ENCODE measurements at places on chromosomes 12 and 14. TPM values are rescaled to one million over a fixed set of nuclear protein-coding genes. Genes with fewer than 3 reads are reported as not detected.
A peak's percentile ranks its signal among the peaks of the same experiment; 100 is the strongest.

GALNT9 gene
- total RNA-seq: 0.17 TPM

LBHD2 gene
- not detected for total RNA-seq

SRSF9 gene
- 56.6 TPM for total RNA-seq

- H3K4me3 ChIP-seq: no peak overlapping the region
- peaks cover 13% of the 10 kb centered on the region for H3K4me1 ChIP-seq
- H3K27me3 ChIP-seq: no peaks in the 10 kb centered on the region
- DNase-seq: no peak
- H3K36me3 ChIP-seq: peaks cover 41% of the 10 kb centered on the region
These were observed 49.9 kb upstream of the LTBP2 start for GRCh38 chr14:74661726-74662450.

- H3K27ac ChIP-seq: no peak overlapping the region
- no peaks in the 10 kb centered on the region for H3K27me3 ChIP-seq
- no peaks in the 10 kb centered on the region for H3K4me1 ChIP-seq
- peak; percentile 17 for DNase-seq
- no peak overlapping the region for H3K4me3 ChIP-seq
These were observed 49.9 kb upstream of the DYRK2 start for GRCh38 chr12:67598598-67598997.

- H3K4me1 ChIP-seq: peaks cover 15% of the 10 kb centered on the region
- no peaks in the 10 kb centered on the region for H3K36me3 ChIP-seq
- no peak for DNase-seq
- H3K27me3 ChIP-seq: no peaks in the 10 kb centered on the region
These were observed 161.7 kb upstream of the PARP11 start for GRCh38 chr12:4034921-4035320.

DNA sequence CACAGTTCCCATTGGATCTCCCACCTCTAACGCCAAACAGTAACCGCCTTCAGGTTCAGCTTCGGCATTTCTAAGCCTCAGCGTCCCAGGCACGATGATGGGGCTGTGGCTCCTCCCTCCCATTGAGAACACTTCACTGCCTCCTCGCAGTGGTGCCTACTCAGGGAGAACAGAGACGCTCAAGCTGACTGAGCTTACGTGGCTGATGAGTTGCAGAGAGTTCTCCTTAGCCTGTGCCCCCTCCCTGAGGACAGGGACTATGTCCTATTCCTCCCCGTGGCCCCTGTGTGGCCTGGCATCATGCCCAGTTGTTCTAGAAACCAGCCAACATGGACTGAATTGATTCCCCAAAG lies 87.0 kb downstream of the ITPK1 start:
- H3K36me3 ChIP-seq: no peaks in the 10 kb centered on the region
- no peak overlapping the region for H3K27ac ChIP-seq
- no peak for DNase-seq
- H3K4me3 ChIP-seq: no peak overlapping the region
- H3K27me3 ChIP-seq: no peaks in the 10 kb centered on the region
- peaks cover 47% of the 10 kb centered on the region for H3K4me1 ChIP-seq

DNA sequence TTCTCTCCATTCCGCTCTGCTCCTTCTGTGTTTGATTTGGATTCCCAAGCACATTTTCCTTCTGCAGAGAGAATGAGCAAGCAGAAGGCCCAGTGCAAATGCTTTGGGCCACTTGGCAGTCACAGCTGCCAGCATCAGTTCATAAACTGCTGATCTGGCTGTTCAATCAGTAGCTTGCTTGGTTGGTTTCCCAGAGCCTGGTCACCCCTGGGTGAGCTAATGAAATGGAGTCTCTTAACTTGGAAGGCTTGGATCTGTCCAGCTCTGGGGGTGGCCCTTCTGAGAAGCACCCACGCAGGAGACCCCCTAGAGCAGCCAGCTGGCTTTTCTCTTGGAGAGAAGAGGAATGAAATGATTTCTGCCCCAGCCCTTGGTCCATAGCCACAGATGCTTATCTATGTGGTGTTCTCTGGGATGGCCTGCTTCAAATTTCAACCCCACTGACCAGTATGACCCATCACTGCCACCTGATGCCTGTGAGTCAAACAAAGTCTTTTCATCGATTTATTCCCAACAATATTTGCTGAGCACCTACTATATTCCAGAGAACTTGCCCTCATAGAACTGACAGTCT lies 30.3 kb downstream of the FAIM2 start:
- no peak overlapping the region for H3K4me3 ChIP-seq
- H3K27me3 ChIP-seq: no peaks in the 10 kb centered on the region
- no peak for DNase-seq
- no peaks in the 10 kb centered on the region for H3K36me3 ChIP-seq
- no peak overlapping the region for H3K27ac ChIP-seq
- peaks cover 15% of the 10 kb centered on the region for H3K4me1 ChIP-seq

DNA sequence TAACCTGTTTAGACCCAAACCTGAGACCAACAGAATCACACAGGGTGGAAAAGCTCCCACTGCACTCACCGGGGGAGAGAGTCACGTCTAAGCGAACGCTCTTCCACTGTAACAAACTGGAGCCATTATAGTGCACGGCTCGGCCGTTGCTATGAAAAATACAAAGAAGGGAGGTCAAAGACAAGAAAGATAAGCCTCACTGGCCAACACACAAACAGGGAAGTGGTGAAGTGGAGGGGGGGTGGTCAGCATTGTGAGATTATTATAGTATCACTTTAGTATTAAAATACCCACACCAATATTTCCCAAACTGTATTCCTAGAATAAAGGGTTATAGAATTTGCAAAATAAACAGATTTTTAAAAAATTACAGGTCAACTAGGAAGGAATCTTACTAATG lies 90.9 kb downstream of the TRAFD1 start:
- peaks cover 98% of the 10 kb centered on the region for H3K36me3 ChIP-seq
- no peak overlapping the region for H3K4me3 ChIP-seq
- no peak for DNase-seq
- no peak overlapping the region for H3K27ac ChIP-seq

DNA sequence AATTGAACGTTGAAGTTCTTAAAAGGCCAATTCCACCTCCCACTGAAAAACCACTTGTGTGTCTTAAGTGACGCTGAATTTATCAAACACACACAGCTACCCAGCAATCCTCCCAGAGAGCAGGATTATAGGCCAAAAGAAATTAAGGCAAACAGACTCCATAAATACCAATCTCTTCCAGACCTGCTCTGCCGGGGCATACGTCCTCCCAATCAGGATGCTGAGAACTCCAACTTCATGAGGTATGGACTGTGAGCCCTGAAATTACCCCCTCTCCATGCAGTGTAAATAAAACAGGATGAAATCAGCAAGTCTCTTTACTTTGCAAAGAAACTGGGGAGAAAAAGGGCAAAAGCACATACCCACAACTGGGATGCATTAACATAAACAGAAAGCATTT lies 265.2 kb downstream of the KSR2 start:
- H3K27ac ChIP-seq: no peak overlapping the region
- H3K4me3 ChIP-seq: no peak overlapping the region
- DNase-seq: no peak

DNA sequence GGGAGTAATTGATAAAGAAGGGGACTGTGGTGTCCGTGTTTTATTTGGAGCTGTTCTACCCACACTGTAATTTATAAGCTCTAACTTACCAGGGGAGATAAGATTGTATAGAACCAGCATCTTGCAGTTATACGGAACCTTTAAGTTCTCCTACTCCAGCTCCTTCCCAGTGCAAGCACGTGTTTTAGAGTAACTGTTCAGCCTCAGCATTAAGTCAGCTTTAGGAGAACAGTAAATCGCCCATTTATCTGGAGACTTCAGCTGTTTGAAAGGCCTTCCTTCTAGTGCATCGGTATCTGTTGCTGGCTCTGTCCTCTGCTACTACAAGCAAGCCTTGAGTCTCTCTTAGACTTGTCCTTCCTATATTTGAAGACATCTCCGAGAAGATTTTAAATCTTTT lies 95.6 kb downstream of the ETV6 start:
- DNase-seq: no peak
- no peaks in the 10 kb centered on the region for H3K27me3 ChIP-seq
- no peaks in the 10 kb centered on the region for H3K36me3 ChIP-seq
- H3K4me3 ChIP-seq: no peak overlapping the region
- peaks cover 93% of the 10 kb centered on the region for H3K4me1 ChIP-seq
- peak overlapping the region; percentile 56 for H3K27ac ChIP-seq
